Activated T-cell treated with anti-CD3 and anti-CD28 coated beads, Interleukin-2, amount 50 U/mL, for 72 hours (primary cell): ENCODE measurements at places on chromosomes 12 and 14.
A peak's percentile ranks its signal among the peaks of the same experiment; 100 is the strongest.

- no peak for DNase-seq
These were observed 33.0 kb upstream of the CFAP54 start for GRCh38 chr12:96456265-96456974.

GRCh38 chr12:124387528-124387911 is 92.6 kb downstream of the RFLNA start:
- DNase-seq, result no peak

- peak; percentile 62 for DNase-seq
These were observed 1.4 kb downstream of the PCK2 start for GRCh38 chr14:24095271-24096068.

- no peak for DNase-seq
These were observed 4.9 kb downstream of the ETV6 start for GRCh38 chr12:11654338-11654737.

- no peak for DNase-seq
These were observed 10.8 kb upstream of the PPP1R13B start for GRCh38 chr14:103858063-103858781.

DNA sequence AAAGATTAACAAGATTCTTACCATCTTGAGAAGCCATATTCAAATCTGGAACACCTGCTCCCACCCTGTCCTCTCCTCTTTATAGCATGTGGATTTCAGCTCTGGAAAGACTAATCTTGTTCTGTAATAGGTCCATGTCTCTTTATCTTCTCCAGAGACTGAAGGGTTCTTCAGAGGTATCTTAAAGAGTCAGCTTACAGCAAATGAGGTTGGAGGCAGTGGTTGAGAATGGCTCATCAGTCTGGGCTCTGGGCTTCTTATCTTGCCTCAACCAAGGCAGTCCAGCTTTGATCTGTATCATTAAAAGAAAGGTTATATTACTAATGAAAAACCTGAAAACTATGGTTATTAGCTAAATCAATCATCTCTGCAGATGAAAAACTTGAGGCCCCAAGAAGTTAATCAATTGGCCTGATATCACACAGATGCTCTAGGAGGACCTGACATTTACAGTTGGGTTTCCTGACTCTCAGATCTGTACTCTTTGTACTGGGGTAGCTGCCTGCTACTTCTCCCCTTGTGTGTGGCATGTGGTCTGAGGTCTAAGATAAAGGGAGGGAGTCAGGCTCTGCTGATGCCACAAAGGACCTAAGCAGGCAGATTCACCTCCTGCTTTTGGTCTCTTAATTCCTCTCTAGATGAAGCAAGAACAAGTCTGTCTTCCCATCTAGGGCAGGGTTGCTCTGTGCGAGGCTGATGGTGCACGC is 1.7 kb upstream of the AKAP6 start:
- DNase-seq, result peak; percentile 13
